RPMI7951 (cell line): ENCODE measurements at places on chromosomes 3 and 15. TPM values are rescaled to one million over a fixed set of nuclear protein-coding genes. Genes with fewer than 3 reads are reported as not detected.

The ABI3BP gene
- total RNA-seq, result 0.29 and 0.48 TPM in 2 replicates

The POMGNT2 gene
- total RNA-seq, result 14.9 and 18.8 TPM in 2 replicates

The NSUN3 gene
- 9.7 and 12.3 TPM in 2 replicates for total RNA-seq

The SOX14 gene
- total RNA-seq, result not detected in 2 replicates

The ZPLD1 gene
- total RNA-seq, result 0.20 TPM in 1 of 2 replicates, not detected in the other

GRCh38 chr3:31550452-31551251, 17.9 kb downstream of the STT3B start:
- DNase-seq, result peak; percentile 45

- no peak for DNase-seq
These were observed 140.6 kb downstream of the RBPMS2 start for GRCh38 chr15:64634576-64635498.

DNA sequence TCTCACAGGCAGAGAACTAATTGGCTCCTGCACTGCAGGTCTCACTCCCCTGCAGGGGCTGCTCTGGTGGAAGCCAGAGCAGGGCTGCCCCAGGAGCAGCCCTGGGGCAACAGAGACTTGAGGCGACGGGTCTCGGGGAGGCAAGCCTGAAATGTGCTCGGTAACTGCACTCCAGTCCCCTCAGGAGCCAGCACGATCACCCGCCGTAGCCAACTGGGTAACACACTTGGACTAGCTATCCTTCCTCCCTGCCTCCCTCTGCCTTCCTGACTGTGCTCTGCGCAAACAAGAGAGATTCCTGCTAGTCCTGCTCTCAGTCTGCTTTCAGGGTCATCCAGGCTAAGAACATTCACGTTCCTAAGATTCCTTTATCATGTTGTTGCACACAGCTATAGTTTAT, 140.7 kb upstream of the NSMCE3 start:
- DNase-seq, result no peak

GRCh38 chr3:39724233-39724846, 85.1 kb upstream of the MYRIP start:
- no peak for DNase-seq

GRCh38 chr3:41518626-41519025, 319.3 kb downstream of the CTNNB1 start:
- no peak for DNase-seq

DNA sequence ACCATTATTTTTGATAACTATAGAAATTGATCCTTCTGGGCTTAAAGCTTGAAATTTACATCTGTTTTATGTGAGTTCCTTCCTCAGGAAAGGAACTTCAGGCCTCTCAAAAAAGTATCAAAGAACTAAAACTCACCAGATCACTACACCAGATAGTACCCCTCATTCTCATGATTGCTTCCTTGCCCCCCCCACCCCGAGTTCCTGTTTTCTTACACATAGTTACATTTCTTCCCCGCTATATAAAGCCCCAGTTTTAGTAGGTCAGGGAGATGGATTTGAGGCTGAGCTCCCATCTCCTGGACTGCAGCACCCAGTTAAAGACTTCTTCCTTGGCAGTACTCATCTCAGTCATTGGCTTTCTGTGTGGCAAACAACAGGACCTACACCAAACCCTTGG, 80.3 kb upstream of the HRH1 start:
- no peak for DNase-seq

GRCh38 chr3:126356373-126357264, 589 bp downstream of the KLF15 start:
- no peak for DNase-seq

GRCh38 chr3:181881749-181882148, 170.0 kb downstream of the SOX2 start:
- DNase-seq, result no peak

GRCh38 chr3:64974401-64974800, 286.6 kb upstream of the ADAMTS9 start:
- DNase-seq, result no peak

- DNase-seq, result no peak
These were observed 71.9 kb upstream of the CTNNB1 start for GRCh38 chr3:41127414-41127813.
